GM20000 (cell line): ENCODE measurements at places on chromosomes 7 and 10.

DNA sequence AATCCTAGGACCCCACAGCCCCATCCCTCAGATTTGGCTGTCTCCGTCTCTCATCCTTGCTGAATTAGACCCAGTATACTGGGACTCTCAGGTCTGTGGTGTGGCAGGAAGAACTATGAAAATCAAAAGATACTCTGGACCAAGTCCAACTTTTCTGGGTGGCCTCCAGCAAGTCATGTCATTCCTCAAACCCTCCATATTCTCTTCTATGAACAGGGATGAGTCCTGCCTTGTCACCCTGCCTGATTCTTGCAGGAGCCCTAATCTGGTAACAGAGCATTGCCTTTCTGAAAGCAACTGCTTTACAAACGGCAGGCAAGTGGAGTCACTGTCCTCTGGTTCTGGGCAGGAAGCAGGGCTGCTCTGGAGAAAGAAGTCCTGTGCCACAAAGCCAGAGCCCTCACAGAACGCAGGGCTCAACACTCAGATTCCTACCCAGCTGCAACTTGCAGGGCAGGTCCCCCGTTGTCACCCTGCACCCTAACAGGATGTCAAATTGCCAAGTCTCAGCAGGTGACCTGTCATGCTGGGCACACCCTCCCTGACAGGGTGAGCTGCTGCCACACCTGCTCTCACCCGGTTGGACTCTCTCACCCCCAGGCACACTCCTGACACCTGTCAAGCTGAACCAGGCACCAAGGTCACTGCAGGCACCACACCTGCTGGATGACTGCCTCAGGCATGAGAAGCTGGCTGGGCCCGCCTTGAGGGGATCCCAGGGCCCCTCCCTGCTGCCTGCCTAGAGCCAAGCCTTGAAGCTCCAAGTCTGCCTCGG lies 227.7 kb downstream of the KCNMA1 start:
- DNase-seq, result no peak

DNA sequence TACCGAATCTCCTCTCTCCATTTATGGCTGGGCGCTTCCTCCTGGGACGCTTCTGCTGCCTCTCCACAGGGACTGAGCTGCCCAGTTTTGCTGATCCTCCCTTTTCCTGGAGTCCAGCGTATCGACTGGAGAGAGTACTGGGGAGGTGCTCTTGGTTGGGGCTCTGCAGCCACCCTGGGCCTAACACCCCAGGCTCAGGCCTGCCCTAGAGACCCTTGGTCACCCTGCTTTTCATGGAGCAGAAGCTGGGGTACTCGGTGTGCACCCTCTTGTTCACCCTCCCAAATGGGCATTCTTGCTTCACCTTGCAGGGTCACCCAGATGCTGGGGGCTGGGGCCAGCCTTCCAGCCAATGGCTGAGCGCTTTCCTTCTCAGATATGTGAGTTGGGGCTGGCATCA lies 88.8 kb upstream of the RET start:
- no peak for DNase-seq

- no peak for DNase-seq
Measured at GRCh38 chr7:91628742-91629141, 251.8 kb downstream of the MTERF1 start.

- DNase-seq, result peak; percentile 79
Measured at GRCh38 chr7:121278120-121279021, 50.4 kb upstream of the WNT16 start.

- DNase-seq, result no peak
Measured at GRCh38 chr10:48364659-48365405, 58.4 kb downstream of the MAPK8 start.

GRCh38 chr7:85074992-85075391 lies 111.9 kb downstream of the SEMA3D start:
- no peak for DNase-seq

DNA sequence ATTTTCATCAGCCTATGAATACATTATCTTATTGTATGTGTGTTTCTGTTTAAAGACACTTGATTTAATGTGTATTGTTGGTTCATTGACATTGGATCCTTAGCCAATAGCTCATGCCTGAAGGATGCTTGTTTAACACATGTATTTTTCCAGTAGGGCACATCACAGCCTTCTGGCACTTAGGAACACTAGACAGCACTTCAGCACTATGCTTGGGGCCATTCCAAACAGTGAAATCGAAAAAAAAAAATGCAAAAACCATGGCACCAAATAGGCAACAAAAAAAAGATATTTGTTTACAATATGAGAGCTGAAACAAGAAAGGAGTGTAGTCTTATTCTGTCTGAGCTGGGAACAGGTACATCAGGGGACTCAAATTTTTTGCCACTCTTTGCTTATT lies 262.8 kb downstream of the SLC25A13 start:
- DNase-seq, result no peak
